ENCODE measurements at places on chromosomes 4 and X. TPM values are rescaled to one million over a fixed set of nuclear protein-coding genes. Genes with fewer than 3 reads are reported as not detected.

SMIM31 gene
- not detected for total RNA-seq

DNA sequence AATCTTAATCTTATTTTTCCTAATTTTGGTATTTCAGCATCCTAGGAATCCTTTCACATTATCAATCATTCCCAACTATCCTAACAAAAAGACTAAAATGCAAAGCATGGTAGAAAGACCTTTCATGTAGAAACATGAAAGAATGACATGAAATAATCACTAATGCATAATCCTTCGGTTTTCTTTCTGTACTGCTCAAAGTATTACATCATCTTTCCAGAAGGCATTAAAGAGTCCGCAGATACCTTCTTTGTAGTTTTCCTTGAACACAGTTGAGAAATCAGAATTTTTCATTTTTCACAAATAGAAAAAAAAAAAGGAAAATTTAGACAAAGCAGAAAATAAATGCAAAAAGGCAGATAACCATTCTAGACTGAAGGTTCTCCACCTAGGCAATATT lies 11.5 kb downstream of the RCHY1 start:
- peaks cover 76% of the 10 kb centered on the region for H3K36me3 ChIP-seq
- no peaks in the 10 kb centered on the region for H3K4me1 ChIP-seq
- no peak for DNase-seq
- no peak overlapping the region for H3K4me3 ChIP-seq

FAT1 gene
- total RNA-seq, result 66.6 TPM

ENPP6 gene
- total RNA-seq, result 0.07 TPM

DNA sequence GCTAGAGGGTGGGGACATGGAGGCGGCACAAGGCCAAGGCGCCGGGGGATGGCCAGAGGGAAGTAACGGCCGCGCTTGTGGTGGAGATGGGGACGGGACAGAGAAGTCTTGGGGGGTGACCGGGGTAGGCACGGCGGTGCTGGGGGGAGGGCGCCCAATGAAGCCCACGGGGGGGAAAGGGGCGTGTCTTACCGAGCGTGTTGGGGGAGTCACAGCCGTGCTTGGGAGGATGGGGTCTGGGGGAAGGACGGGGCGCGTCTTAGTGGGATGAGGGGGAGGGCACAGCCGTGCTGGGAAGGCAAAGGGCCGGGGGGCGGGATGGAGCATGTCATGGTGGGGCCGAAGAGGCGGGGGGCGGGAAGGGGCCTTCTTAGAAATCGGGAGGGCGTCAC lies 952 bp downstream of the ARSD start:
- no peaks in the 10 kb centered on the region for H3K4me1 ChIP-seq
- H3K4me3 ChIP-seq, result peak overlapping the region; percentile 68
- no peak for DNase-seq
- H3K27me3 ChIP-seq, result no peaks in the 10 kb centered on the region

DNA sequence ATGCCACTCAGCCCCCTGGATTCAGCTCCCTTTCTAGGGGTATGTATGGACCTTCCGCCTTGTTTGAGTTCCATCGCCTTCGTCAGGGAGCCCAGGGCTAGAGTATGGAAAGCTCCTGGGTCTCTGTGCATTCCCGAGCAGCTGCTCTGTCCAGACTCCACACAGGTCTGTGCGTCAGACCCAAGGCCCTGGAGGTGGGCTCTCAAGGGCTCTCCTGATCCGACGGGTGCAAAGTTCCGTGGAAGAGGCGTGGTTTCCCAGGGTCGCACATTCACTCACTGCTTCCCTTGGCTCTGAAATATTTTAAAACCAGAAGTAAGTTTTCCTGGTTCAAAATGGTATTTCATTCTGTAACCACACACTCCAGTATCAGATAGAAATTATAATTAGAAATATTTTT lies 863.2 kb downstream of the TRIML1 start:
- H3K27me3 ChIP-seq, result no peaks in the 10 kb centered on the region
- no peaks in the 10 kb centered on the region for H3K4me1 ChIP-seq
- H3K36me3 ChIP-seq, result no peaks in the 10 kb centered on the region
- DNase-seq, result no peak
- H3K4me3 ChIP-seq, result no peak overlapping the region
- H3K27ac ChIP-seq, result no peak overlapping the region

DNA sequence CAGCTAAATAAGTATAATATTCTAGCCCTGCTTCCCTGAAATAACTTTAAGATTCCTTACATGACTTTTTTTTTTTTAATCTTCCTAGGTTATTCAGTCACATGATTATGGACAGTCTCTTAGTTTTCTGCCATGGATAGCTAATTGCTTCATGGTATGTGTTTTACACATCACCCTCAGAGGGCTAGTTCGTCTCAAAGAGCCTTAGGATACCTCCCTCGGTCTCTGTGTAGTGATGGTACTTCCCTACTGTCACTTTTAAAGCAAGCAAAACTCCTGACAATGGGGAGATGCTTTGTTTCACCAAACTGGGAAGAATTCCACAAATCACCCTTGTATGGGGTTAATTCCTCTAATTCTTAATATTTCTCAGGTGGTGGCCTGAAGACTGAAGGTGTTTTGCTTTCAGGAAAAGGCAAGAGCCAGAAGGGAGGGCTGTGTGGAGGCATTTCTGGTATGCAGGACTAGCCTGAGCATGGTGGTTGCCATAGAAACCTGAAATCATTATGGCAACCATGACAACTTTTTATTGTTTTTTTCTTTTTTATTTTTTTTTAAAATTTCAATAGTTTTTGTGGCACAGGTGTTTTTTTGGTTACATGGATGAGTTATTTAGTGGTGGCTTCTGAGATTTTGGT lies 70.4 kb downstream of the BEX3 start:
- no peaks in the 10 kb centered on the region for H3K27me3 ChIP-seq
- H3K27ac ChIP-seq, result peak overlapping the region; percentile 57
- H3K36me3 ChIP-seq, result peaks cover 16% of the 10 kb centered on the region

DNA sequence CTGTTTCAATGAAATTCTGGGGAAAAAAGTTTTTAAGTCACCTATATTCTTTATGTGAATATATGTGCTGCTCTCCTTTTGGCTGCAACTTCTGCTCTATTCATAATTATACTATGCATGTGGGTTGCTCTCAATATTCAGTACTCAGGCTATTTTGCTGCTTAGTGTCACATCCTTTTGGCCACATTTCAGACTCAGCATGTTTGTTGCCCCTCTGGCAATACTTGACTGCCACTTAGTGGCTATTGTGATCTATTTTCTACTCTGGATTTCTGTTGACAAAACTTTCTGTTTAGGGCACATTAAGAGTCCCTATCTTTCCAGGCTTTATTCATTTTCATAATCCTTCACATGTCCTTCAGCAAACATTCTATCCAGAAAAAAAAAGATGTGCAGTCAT lies 15.8 kb upstream of the CT45A1 start:
- no peaks in the 10 kb centered on the region for H3K36me3 ChIP-seq
- no peak for DNase-seq
- no peaks in the 10 kb centered on the region for H3K27me3 ChIP-seq
- no peaks in the 10 kb centered on the region for H3K4me1 ChIP-seq
- no peak overlapping the region for H3K4me3 ChIP-seq
